ENCODE measurements at places on chromosomes 3 and 15.
A peak's percentile ranks its signal among the peaks of the same experiment; 100 is the strongest.

- no peak for DNase-seq
These were observed 262.5 kb downstream of the SOX2 start for GRCh38 chr3:181974198-181974597.

DNA sequence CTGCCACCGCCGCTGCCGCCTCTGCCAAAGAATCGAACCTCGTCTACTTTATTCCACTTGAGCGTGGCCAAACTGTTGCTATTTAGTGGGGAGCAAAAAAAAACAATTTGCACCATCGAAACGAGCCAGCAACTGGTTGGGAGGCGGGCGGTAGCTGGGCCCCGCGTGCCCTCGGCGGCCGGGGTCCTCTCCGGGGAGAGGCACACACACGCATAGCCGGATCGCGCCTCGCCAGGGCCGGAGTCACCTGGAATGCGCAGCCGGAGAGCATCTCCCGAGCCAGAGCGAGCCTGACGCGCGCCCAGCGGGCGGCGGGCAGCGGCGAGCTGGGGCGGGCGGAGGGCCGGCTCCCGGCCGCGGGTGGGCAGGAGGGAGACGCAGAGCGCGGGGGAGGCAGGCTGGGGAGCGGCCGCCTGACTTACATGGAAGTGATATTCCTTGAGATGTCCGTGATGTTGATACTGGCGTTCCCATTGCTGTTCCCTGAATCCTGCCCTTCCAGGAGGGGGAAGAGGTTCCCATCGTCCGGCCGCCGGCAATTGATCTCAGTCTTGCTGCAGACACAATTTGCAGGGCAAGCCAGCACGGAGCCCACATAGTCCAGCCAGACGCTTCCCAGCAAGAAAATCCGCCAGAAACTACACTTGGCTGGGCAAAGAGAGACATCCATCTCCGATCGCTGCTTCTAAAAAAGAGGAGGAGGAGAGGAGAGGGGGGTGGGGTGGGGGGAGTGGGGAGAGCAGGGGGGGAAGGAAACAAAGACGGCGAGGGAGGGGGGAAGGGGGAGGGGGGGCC is 858 bp downstream of the NTRK3 start:
- DNase-seq, result no peak

- no peak for DNase-seq
These were observed 116.4 kb upstream of the TOPAZ1 start for GRCh38 chr3:44125246-44125645.

DNA sequence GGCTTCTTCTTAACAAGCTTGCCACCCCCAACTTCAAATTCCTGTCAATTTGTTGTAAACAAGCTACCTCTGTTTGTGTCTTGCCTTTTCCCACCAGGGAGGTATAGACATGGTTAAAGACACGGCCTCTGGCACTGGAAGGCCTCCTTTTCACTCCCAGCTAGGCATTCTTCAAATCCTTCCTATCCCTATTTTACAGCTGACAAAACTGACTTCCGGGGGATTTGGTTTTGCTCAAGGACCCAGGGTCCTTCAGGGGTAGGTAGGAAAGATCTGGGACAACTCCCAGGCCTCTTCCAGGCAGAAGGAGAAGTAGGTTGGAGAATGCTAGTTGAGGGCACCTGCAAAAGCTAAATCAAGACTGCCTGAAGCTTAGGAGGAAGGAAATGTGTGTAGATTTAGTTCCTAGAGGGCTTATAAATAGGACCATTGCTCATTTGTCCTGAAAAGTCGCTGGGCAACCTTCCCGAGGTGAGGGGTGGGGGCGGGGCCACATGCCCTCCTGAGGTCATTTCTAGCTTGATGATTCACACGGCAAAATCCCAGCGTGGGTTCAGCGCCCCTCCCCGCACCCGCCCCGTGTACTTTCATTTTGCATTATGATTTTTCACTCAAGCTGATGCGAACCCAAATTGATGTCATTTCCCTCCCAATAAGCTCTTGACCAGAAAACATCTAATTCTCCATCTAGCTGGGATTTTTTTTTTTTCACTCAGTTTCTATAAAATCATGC is 365.5 kb downstream of the SHQ1 start:
- no peak for DNase-seq

DNA sequence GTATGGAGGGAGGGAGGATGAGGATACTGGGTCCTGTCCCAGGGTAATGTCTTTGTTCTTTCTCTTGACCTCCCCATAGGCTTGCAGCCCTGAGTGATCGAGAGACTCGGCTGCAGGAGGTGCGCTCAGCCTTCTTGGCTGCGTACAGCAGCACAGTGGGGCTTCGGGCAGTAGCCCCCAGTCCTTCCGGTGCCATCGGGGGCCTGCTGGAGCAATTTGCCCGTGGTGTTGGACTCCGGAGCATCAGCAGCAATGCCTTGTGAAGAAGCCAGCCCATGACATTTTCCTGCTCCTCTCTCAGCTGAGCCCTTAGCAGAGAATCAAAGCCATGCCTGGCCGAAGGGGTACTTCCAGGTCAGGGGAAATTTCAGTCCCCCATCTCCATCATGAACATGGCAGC is 1.9 kb upstream of the CPNE9 start:
- no peak for DNase-seq

GRCh38 chr3:14485981-14486380 is 54.2 kb downstream of the GRIP2 start:
- DNase-seq, result no peak

GRCh38 chr15:31788104-31788503 is 242.2 kb upstream of the CHRNA7 start:
- no peak for DNase-seq

GRCh38 chr15:28927043-28927442 is 41.3 kb downstream of the APBA2 start:
- DNase-seq, result no peak

- no peak for DNase-seq
These were observed 257.8 kb downstream of the CDIN1 start for GRCh38 chr15:36837246-36837645.

DNA sequence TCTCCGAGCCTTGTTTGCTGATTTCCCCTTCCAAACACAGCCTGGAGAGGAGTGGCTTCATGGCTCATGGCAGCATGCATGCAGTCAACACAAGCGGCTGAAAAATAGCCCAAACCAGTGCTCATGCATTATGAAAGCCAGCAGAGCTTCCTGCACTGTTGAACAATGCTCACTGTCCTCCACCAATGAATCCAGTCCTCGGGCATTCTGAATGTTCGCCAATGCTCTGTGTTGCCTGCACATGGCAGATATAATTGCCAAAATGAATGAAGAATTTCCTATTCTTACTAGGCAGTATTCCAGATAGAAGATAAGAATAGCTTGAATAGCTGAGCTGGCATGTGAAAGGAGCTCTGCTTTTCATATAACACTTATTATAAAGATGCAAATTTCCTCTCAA is 252.7 kb downstream of the ROBO1 start:
- no peak for DNase-seq

- DNase-seq, result no peak
These were observed 128.8 kb upstream of the NR2F2 start for GRCh38 chr15:96201696-96202095.

DNA sequence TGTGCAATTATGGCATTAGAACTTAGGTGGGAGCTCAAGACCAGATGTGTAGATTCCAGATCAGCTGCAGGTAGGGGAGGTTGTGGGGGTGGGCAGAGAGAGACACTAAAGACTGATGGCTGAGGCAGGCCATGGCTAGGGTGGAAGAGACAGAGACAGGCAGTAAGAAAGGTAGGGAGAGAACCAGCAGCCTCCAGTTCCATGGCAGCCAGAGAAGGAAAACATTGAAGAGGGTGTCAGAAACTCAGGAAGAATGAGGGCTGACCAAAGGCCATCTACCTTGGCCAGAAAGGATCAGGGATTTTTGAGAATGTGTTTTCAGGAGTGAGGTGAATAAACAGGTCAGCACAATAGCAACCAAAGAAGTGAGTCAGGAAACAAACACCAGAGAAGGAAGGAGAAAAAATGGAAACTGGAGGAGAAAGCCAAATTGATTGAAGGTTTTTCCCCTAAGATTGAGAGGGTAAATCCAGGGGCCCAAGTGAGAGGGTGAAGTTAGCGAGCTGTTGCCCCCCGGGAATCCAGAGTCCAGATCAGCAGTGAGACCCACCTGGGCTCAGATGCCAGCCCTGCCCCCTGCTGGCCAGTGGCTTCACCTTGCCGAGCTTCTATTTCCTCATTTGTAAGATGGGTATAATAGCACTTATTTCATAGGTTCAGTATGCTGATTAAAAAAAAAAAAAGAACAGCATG is 41.0 kb downstream of the ABHD2 start:
- DNase-seq, result no peak

DNA sequence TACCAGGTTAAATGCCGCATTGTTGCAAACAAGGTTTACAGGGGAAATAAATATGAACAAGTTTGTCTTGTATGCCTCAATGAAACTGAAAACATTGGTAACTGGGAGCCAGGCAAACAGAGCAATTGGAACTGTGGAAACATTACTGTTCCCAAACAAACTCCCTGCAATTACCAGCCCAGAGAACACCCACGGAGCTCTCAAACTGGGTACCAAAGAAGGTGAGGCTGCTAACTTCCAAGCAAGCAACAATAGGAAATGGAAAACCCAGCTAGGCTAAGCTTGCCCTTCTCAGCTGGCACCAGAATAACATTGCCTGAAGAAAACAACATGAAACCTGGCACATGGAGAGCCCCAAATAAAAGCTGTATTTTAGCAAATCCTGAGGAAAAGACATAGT is 218.9 kb upstream of the THRB start:
- no peak for DNase-seq

- no peak for DNase-seq
These were observed 3.2 kb upstream of the RORA start for GRCh38 chr15:61232266-61232665.

- no peak for DNase-seq
These were observed 327.3 kb upstream of the TLE3 start for GRCh38 chr15:70424937-70425411.

DNA sequence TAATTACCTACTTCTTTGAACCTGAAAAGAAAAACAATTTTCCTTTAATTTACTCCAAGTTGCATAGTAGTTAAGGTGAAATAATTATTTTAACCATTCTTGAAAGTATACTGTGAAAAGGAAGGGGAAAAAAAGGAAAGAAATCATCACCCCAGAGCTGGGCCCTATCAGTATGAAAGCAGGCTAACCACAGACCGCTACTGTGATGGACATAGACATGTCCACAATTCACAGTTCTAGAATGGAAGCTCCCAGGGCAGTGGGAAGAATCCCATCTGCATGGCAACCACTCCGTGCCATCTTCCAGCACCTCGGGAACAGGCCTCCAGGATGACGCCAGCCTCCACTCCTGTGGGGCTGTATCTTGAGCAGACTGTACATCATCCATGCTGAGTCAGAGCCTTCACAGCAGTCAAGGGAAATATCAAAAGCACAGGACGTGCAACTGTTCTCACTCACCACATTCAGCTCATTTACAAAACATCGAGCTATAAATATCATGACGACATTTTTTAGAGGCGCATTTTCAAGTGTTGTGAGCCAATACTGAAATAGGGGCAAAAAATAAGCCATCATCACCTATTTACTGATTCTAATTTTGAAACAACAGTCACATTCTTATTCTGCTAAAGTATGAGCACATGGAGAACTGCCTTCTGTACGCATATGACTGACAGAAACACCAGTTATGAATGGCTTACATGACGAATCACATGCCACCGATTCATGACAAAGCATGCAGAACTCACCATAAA is 119.7 kb downstream of the SNRK start:
- DNase-seq, result peak; percentile 17

GRCh38 chr3:46289551-46289950 is 47.3 kb downstream of the CCR3 start:
- no peak for DNase-seq

GRCh38 chr3:29696311-29696710 is 415.4 kb downstream of the RBMS3 start:
- no peak for DNase-seq
